ENCODE measurements at places on chromosomes 16 and 17.

GRCh38 chr16:47392081-47392480, 68.8 kb downstream of the ITFG1 start:
- DNase-seq: peak; percentile 16

- DNase-seq: peak; percentile 82
Measured at GRCh38 chr17:55607731-55608341, 96.6 kb upstream of the SMIM36 start.

GRCh38 chr17:41578538-41578937, 6.7 kb upstream of the KRT9 start:
- DNase-seq: no peak

DNA sequence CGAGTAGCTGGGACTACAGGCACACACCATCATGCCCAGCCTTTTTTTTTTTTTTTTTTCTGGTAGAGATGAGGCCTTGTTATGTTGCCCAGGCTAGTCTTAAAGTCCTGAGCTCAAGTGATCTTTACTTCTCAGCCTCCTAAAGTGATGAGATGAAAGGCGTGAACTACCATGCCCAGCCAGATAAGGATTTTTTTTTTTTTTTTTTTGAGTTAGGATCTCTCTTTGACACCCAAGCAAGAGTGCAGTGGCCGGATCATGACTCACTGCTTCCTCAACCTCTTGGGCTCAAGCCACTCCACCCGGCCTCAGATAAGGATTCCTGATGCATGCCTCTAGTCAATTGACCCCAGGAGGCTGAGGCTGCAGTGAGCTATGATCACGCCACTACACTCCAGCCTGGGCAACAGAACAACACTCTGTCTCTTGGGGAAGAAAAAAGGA, 11.2 kb upstream of the PLEKHG4 start:
- no peak for DNase-seq

DNA sequence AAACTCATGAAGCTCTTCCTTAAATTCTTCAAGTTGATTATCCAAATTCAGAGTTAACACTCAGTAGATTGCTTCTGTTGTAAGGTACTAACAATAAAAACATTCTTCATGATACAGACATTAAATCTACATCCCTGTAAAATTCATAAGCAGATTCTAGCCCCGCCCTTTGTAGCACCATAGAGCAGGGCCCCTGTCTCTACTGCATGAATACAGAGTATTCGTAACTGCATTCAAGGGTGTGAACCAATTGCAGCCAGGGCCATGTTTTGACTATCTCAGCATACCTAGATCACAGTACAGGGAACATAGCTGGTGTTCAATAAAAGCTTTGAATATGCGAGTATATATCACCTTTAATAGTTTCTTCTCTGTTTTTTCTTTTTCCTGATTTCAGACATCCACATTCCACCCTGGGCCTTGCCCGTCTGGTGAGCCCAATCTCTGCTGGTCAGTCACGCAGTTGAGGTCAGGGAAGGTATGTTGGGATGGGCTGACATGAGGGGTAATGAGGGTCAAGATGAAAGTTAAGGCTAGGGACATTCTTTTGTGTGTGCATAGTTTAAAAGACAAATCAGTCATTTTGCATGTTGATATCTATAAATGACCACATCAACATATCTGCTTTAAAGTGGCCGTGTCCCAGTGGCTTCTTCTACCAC, 33.0 kb downstream of the KCNJ16 start:
- DNase-seq: no peak

DNA sequence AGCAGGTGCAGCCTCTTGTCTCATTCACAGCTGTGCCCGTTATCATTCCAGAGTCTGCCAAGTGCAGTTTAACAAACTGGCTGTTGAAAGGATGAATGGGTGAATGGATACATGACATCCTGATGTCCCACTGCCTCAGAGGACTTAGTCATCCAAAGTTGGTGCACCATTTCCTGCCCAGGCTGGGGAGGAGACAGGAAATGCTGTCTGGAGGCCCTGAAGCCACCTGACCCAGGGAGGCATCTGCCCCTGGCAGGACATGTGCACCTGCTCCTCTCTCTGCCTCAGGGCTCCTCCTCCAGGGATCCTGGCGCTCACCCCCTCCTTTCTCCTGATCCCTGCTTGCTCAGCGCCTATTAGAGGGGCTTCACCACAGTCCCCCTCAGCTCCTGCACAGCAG, 1.8 kb upstream of the CD300C start:
- DNase-seq: peak; percentile 39

- DNase-seq: no peak
Measured at GRCh38 chr17:43074869-43075268, 49.8 kb downstream of the RND2 start.

DNA sequence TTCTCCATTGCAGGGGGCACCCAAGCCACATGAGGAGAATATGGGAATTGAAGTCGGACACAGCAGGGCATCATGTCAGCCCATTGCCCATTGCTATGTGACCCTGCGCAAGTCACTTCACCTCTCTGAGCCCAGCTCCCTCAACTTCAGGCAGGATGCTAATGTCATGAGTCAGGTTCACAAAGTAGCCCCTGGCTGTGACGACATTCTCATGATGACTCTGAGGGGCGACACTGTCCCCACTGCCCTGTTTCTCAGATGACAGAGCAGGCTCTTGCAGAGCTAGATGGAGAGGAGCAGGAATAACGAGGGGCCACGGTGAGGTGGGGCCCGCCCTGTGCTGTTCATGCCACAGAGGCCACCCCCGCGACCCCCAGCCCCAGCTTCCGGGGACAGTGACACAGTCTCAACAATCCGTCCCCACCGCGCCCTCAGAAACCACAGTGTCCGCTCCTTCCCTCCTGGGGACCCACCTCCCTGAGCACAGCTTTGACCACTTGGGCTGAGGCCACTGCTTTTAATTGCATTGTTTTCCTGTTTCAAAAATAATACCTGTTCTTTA, 13.2 kb upstream of the ZNF469 start:
- no peak for DNase-seq

DNA sequence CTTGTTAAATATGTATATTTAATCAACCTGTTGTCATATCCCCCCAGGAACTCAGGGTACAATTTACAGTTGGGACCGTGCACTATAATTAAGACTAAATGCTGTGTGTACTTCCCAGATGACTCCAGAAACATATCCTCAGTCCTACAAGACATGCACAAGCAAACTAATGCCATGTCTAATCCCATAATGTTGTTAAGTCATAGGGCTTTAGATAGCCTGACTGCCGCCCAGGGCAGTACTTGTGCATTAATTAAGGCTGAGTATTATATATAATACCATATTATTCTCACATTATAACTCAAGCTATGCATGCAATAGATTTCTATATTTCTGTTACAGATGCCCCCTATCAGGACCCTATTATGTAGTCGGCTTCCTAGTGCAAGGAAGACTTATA, 20.1 kb upstream of the CPHXL start:
- DNase-seq: no peak

GRCh38 chr16:57799600-57800199, 2.6 kb downstream of the KIFC3 start:
- DNase-seq: peak; percentile 49

- peak; percentile 45 for DNase-seq
Measured at GRCh38 chr17:50269477-50270434, 4.5 kb upstream of the TMEM92 start.

DNA sequence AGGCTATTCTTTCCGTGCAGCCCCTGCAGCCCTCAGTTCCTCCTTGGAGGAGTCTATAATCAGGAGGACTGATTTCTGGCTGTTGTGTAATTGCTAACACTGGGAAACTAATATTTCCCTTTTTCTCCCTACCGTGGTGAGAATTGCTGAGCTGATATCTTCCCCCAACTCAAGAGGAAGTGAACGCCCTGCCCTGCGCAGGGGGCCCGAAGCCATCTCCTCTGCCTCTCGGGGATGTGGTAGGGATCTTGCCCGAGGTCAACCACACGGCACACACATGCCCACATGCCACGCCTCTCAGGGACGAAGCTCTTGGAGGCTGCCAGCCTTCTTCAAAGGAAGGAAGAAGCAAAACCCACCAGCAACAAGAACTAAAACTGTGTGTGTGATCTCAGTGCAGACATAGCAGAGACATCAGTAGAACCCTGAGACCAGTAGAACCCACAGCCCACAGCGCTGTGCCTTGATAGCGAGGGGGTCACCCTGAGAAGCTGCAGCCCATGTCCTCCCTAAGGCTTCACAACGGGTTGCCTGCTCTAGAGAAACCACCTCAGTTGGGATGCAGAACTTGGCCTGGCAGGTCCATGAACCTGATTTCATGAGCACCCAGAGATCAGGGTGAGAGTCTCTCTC, 8.9 kb upstream of the ULK2 start:
- DNase-seq: no peak

DNA sequence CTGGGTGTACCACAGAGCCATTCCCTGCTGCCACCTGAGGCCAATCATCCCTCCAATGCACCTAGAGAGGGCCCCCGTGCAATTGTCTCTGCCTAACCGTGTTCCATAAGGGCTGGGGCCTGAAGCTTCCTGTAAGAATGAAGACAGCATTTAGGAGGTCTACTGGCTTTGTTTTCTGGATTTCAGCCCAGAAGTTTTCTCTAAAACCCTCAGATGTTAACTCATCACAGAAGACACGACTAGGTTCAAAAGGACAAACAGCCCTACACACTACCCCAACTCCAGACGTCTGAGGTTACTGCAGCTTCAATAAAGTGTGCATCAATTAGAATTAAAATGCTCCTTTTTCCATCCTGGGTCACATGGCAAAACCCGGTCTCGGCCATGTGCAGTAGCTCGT, 10.8 kb upstream of the DRG2 start:
- DNase-seq: no peak

DNA sequence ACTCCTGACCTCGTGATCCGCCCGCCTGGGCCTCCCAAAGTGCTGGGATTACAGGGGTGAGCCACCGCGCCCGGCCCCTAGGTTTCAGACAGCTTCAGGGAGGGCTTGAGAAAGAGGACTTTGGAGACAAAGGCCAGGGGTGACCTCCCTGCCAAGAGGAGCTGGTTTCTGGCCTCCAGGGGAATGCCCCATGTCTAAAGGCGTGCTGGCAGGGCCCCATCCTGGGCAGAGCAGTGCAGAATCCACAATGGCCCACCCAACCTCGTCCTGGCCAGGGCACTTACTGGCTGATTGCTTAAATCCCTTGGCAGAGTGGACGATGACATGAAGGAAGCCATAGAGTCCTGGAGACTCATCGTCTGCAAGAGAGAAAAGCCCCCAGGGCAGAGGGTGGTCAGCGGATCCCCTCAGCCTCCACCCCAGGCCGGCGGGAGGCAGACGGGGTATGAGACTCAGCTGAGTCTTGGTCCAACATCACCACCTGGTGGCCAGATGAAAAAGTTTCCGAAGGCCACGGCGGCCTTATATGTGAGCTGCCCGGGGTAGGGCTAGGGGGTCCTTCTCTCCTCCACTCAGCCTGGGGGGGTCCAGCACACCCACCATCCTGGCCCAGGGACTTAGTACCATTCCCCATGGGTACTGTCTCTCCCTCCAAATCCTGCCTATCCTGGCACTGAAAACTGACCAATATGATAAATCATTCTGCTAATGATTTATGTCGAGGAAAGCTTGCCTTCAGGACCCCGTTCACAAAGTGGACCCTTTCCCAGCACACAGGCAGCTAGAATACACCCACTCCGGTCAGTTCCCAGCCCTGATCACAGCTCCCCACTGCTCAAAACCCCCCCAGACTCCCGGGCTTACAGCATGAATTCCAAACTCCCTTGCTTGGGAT, 59.1 kb downstream of the TIMM22 start:
- DNase-seq: no peak

- no peak for DNase-seq
Measured at GRCh38 chr17:64260886-64261285, 2.2 kb downstream of the TEX2 start.

- no peak for DNase-seq
Measured at GRCh38 chr16:16146380-16147315, 76.6 kb downstream of the ABCC6 start.

GRCh38 chr17:34725008-34725407, 145.6 kb downstream of the TMEM132E start:
- no peak for DNase-seq

- no peak for DNase-seq
Measured at GRCh38 chr16:10752843-10753523, 9.3 kb downstream of the NUBP1 start.

- DNase-seq: no peak
Measured at GRCh38 chr16:11914210-11915113, 1.3 kb downstream of the GSPT1 start.

- DNase-seq: no peak
Measured at GRCh38 chr16:53599548-53599947, 96.5 kb upstream of the AKTIP start.

All from NCI-H510A treated with DMSO at 0.1 percent for 48 hours (cell line).